ENCODE measurements at places on chromosomes 2 and 18. TPM values are rescaled to one million over a fixed set of nuclear protein-coding genes. Genes with fewer than 3 reads are reported as not detected.
A peak's percentile ranks its signal among the peaks of the same experiment; 100 is the strongest.

DNA sequence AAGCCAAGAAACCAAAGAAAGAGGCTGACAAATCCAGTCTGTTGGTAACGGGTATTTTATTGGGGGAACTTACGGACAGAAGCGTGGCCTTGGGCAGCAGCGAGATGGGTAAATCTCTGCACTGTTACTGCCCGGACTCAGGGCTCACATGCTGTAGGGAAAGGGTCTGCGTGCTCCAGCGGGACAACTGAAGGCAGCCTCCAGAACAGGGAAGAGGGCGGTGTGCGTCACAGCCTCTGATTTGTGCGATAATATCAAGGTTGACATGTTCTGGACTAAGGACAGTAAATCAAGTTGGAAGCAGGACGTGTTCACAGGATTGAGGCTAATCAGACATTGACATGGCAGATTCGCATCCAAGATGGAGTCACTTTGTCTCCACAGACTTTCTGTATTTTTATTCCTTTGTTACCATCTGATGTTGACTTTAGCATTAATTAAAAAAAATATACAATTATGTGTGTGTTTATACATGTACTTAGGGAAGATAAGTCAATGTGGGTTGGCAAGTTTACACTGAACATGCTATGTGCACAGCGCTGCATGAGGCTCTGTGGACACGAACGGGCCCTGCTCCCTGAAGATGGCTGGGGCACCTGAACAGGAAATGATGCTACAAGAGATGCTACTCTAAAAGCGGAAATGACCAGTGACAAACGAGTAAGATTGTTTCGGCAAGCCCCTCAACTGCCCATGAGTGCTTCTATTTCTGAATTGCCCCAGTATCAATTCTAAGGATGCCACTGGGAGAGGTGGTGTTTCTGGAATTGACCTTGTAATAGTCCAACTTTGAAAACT is 22.6 kb upstream of the DCDC2C start:
- no peak for DNase-seq
- no peaks in the 10 kb centered on the region for H3K4me1 ChIP-seq
- H3K27ac ChIP-seq = no peak overlapping the region
- H3K4me3 ChIP-seq = no peak overlapping the region

Gene ZAP70
- not detected for total RNA-seq

- H3K4me3 ChIP-seq = no peak overlapping the region
- H3K27ac ChIP-seq = no peak overlapping the region
- H3K36me3 ChIP-seq = no peaks in the 10 kb centered on the region
- H3K4me1 ChIP-seq = no peaks in the 10 kb centered on the region
- DNase-seq = peak; percentile 72
Measured at GRCh38 chr2:211035548-211036185, 479.3 kb downstream of the CPS1 start.

Gene SPEG
- total RNA-seq = 30.7 TPM

- H3K36me3 ChIP-seq = no peaks in the 10 kb centered on the region
- no peaks in the 10 kb centered on the region for H3K4me1 ChIP-seq
- no peak for DNase-seq
- H3K27ac ChIP-seq = no peak overlapping the region
Measured at GRCh38 chr18:45071956-45072355, 391.3 kb downstream of the SETBP1 start.

GRCh38 chr2:183898641-183899040 is 699.7 kb upstream of the ZNF804A start:
- peak; percentile 30 for DNase-seq
- H3K4me1 ChIP-seq = peaks cover 10% of the 10 kb centered on the region
- no peak overlapping the region for H3K4me3 ChIP-seq

All from PC-3 (cell line).